ENCODE measurements at places on chromosomes 6 and 20.

DNA sequence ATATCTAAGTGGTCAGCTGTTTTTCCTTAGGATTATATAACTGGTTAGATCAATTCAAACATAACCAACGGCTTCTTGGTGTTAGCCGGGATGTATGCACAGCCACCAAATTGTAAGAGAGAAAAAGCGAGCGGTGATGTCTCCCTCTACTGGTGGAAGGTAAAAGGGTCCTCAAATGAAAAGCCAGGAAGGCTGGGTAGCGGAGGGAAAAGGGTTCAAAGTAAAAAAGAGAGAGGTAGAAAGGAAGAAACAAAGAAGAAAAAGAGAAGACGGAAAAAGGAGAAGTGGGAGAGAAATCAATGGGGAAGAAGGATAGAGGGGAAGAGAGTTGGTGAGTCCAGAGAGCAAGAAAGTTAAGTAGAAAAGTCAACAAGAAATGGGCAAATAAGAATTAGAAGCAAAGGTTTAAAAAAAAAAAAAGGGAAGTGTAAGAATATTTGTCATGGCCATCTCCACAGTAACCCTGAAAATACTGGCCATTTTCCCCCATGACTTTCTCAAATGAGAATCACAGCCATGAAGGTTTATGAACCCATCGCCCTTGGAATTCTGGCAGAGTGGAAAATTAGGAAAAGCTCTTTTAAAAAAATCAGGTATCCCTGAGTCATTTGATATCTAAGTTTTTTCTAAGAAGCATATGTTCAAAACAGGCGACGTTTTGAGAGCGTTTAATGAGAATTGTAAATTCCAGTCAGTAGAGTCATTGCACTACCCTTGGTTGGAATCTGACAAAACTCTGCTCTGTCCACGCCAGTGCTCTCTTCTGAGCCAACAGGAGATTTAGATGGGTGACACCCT lies 155.6 kb upstream of the SNX9 start:
- H3K4me1 ChIP-seq = peaks cover 18% of the 10 kb centered on the region
- no peak overlapping the region for H3K4me3 ChIP-seq
- H3K27me3 ChIP-seq = no peaks in the 10 kb centered on the region
- H3K36me3 ChIP-seq = no peaks in the 10 kb centered on the region
- peak; percentile 42 for DNase-seq
- H3K27ac ChIP-seq = no peak overlapping the region

DNA sequence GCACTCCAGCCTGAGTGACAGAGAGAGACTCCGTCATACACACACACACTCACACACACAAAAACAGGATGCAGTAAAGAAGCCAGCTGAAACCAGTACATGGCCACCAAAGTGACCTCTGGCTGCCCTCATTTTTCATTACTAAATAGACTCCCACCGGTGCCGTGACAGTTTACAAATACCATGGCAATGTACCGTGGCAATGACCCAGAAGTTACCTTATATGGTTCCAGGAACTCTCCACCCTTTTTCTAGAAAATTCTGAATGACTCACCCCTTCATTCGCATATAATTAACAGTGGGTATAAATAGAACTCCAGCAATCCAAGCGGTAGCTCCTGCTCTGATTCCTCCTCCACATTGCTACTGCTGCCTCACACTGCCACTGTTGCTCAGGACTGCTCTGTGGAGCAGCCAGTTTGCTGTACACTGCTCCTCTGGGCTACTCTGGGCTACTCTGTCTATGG lies 57.7 kb downstream of the SNX5 start:
- DNase-seq = no peak
- no peaks in the 10 kb centered on the region for H3K27me3 ChIP-seq
- H3K4me3 ChIP-seq = no peak overlapping the region
- H3K4me1 ChIP-seq = no peaks in the 10 kb centered on the region

DNA sequence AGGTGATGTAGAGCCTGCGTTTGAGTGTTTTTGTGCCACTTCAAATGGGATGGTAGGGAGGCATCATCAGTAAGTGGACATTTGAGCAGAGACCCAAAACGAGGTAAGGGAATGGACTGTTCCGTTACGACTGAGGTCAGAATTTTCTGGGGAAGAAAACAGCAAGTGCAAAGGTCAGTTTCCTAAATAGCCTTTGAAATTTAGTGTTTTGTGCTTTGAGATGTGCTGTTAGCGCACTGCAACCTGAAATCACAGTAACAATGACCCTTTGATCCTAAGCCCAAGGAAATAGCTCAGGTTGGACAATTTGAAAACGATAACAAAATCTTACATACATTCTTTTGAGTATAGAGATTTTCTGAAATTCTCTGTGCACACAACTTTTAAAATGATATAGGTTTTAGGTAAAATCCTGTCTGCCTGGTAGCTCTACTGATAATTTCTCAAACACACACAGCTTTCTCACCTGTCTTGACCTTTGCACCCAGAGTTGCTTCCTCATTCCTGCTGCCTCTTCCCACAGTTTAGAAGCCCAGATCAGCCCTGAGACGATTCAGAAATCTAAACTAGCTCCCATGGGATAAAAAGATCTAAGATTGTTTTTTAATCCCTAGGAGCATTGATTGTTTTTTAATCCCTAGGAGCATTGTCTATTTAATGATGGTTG lies 22.1 kb downstream of the DCBLD1 start:
- no peak for DNase-seq
- no peak overlapping the region for H3K4me3 ChIP-seq
- H3K27ac ChIP-seq = no peak overlapping the region
- H3K27me3 ChIP-seq = no peaks in the 10 kb centered on the region

DNA sequence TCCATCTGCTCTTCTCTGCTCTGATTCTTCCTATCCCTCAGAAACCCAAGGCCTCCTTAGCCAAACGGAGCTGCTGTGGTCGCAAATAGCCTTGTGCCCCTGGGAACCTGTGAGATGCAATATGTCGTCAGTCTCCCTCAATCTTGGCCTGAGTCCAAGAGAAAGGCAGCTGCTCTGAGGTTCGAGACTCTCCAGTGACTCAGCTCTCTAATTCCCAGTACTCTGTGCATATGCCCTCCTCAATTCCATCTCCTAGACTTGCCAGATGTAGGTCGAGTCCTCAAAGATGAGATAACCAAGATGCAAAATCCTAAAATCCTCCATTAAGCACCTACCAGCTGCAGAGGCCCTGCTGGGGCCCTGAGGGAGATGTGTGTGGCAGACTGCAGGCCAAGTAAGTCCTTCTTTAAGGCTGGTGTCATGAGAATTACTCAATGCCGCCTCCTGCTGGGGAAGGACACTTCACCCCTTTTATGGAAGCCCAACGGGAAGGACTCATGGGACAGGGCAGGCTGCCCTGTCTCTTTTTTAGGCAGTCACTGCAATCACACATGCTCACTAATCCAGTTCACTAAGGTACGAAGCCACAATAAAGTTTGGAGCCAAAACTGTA lies 28.5 kb downstream of the C6orf15 start:
- no peak overlapping the region for H3K4me3 ChIP-seq
- H3K27ac ChIP-seq = no peak overlapping the region
- H3K27me3 ChIP-seq = no peaks in the 10 kb centered on the region
- DNase-seq = peak; percentile 29
- peaks cover 12% of the 10 kb centered on the region for H3K4me1 ChIP-seq
- H3K36me3 ChIP-seq = no peaks in the 10 kb centered on the region

GRCh38 chr6:105881608-105882007 lies 204.5 kb upstream of the PRDM1 start:
- H3K4me3 ChIP-seq = no peak overlapping the region
- no peak overlapping the region for H3K27ac ChIP-seq
- DNase-seq = no peak
- no peaks in the 10 kb centered on the region for H3K36me3 ChIP-seq

DNA sequence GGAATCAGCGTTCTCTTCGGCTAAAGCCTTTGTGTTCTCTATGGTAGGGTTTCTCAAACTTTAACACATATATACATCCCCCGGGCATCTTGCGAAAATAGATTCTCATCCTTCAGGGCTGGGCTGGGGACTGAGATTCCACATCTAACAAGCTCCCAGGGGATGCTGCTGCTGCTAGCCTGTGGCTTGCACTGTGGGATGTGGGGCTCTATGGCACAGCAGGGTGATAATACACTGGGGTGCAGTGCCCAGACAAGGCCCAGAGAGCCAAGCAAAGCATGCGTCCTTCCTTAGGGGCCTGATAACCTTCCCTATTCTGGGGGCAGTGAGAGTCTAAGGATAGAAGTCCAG lies 102.0 kb downstream of the LAMP5 start:
- DNase-seq = no peak
- peaks cover 8% of the 10 kb centered on the region for H3K27me3 ChIP-seq
- H3K27ac ChIP-seq = no peak overlapping the region
- H3K36me3 ChIP-seq = no peaks in the 10 kb centered on the region
- H3K4me3 ChIP-seq = no peak overlapping the region
- no peaks in the 10 kb centered on the region for H3K4me1 ChIP-seq

DNA sequence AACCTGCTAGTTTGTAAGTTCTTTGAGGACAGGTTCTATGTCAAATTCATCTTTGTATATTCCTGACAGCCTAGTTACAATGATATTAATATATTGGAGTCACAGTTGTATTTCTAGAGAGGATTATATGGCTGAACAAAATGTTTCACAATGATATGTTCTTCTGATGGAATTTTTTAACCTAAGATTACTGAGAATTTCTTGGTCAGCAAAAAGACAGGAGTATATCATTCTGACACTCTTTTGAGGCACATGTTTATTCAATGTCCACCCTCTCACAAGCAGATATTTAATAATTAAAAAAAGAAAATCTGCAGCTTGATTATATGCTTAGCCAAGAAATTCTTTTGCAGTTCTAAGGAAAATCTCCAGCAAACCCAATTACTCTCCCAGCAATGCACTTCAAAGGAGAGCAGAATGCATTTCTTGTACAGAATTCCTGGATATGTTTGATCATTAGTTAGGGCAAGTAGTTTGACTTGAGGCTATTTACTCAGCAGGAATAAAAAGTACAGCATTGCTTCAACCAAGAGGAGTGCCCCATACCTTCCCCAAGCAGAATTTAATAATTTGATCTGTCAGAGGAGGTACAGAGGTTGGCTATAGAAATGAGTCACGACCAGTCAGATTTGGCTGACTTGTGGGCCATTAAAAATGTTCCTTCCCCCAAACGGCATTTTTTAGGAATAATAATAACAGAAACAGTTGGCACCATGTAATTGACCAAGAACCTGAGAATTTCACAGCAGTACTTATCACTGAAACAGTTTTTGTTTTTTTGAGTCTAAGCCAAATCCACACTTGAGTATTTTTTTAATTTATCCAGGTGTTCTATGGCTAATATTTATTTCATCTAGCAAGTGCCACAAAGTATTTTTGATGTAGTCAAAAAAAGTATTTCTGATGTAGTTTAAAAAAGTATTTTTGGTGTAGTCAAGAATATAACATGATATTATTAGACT lies 508.1 kb upstream of the FLRT3 start:
- no peaks in the 10 kb centered on the region for H3K27me3 ChIP-seq
- no peaks in the 10 kb centered on the region for H3K36me3 ChIP-seq
- H3K4me3 ChIP-seq = no peak overlapping the region
- H3K4me1 ChIP-seq = no peaks in the 10 kb centered on the region
- H3K27ac ChIP-seq = no peak overlapping the region

DNA sequence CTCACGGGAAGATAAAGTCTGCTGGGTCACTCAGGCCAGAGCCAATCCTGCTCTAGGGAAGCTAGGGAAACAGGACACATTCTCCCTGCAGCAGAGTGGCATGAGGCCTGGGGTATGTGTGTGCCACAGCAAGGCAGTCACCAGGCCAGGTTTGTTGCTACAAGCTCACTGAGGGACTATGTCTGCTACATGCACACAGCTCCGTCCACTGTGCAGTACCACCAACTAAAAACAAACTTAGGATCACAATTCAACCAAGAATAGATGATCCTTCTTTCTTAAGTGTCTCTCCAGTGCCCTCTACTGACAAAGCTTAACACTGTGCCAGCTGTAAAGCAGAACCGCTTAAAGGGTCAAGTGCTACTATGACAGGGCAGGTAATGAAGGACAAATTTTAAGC lies 192.5 kb downstream of the PTPRK start:
- peak; percentile 9 for DNase-seq
- no peaks in the 10 kb centered on the region for H3K27me3 ChIP-seq
- no peak overlapping the region for H3K4me3 ChIP-seq
- no peaks in the 10 kb centered on the region for H3K36me3 ChIP-seq
- no peak overlapping the region for H3K27ac ChIP-seq

GRCh38 chr6:150380256-150380655 lies 11.4 kb downstream of the IYD start:
- H3K27me3 ChIP-seq = peaks cover 2% of the 10 kb centered on the region
- H3K27ac ChIP-seq = no peak overlapping the region
- H3K4me1 ChIP-seq = no peaks in the 10 kb centered on the region
- no peak overlapping the region for H3K4me3 ChIP-seq
- no peak for DNase-seq

- no peak for DNase-seq
- peaks cover 43% of the 10 kb centered on the region for H3K27me3 ChIP-seq
- peaks cover 5% of the 10 kb centered on the region for H3K4me1 ChIP-seq
- H3K36me3 ChIP-seq = no peaks in the 10 kb centered on the region
- no peak overlapping the region for H3K4me3 ChIP-seq
Observed at GRCh38 chr6:99592900-99593299, 13.7 kb upstream of the PRDM13 start.

DNA sequence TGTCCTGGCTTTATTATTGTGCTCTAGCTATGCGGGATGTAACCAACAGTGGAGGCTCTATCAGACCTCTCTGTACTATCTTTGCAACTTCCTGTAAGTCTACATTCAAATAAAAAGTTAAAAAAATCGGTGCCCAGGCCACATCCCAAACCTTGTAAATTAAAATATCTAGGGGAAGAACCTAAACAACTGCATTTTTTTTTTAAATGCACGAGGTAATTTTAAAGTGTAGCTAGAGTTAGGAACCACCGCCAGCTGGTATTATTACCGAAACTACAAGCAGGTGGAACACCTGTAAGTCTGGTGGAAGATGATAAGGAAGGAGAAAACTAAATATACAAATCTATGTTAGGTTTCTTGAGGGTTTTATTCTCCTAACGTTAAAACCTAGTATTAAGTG lies 34.5 kb upstream of the ID4 start:
- no peak overlapping the region for H3K27ac ChIP-seq
- no peak for DNase-seq
- H3K4me1 ChIP-seq = peaks cover 9% of the 10 kb centered on the region
- no peaks in the 10 kb centered on the region for H3K36me3 ChIP-seq

GRCh38 chr20:9179193-9179802 lies 110.4 kb downstream of the PLCB4 start:
- H3K27ac ChIP-seq = no peak overlapping the region
- no peaks in the 10 kb centered on the region for H3K4me1 ChIP-seq
- no peak for DNase-seq
- no peaks in the 10 kb centered on the region for H3K27me3 ChIP-seq
- no peaks in the 10 kb centered on the region for H3K36me3 ChIP-seq
- no peak overlapping the region for H3K4me3 ChIP-seq

DNA sequence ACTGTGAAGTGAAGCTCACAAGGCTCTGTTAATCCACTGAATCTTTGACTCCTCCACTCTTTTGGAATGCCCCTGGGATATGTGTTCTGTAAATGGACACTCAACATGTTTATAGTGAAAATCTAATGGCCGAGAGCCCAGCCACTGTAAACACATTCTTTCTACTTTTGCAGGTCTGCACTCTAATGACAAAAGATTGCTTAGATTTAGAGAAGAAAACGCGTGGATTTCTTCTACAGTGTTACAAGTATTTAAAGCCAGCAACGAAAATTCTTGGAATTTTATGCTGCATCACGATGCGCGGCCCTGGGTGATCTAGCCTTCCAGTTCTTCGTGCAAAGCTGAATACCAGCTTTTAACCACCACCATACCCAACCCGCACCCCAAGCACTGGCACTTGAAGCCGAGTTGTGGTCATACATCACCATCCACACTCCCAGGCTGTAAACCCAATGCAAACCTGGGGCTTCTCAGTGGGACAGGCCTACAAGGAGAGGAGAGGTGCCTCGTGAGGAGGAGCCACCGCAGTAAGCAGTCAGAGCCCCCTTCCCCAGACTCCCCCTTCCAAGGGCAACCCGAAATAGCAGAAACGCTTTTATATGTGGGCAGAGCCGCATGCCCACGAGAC lies 3.7 kb upstream of the FOXO3 start:
- DNase-seq = no peak
- peaks cover 5% of the 10 kb centered on the region for H3K27me3 ChIP-seq
- H3K36me3 ChIP-seq = no peaks in the 10 kb centered on the region
- H3K27ac ChIP-seq = peak overlapping the region; percentile 71
- peaks cover 13% of the 10 kb centered on the region for H3K4me1 ChIP-seq

All from T-cell (primary cell).